ENCODE measurements at places on chromosomes 16 and 17.

DNA sequence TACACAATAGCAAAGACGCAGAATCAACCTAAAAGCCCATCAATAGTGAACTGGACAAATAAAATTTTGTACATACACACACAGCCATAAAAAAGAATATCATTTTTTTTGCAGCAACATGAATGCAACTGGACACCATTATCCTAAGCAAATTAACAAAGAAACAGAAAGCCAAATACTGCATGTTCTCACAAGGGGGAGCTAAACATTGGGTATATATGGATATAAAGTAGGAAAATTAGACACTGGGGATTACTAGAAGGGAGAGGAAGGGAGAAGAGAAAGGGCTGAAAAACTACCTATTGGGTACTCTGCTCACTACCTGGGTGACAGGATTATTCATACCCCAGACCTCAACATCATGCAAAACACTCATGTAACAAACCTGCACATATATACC is 28.2 kb downstream of the ADAMTS18 start:
- no peak for DNase-seq

- no peak for DNase-seq
Observed at GRCh38 chr16:11604783-11605563, 18.3 kb upstream of the LITAF start.

DNA sequence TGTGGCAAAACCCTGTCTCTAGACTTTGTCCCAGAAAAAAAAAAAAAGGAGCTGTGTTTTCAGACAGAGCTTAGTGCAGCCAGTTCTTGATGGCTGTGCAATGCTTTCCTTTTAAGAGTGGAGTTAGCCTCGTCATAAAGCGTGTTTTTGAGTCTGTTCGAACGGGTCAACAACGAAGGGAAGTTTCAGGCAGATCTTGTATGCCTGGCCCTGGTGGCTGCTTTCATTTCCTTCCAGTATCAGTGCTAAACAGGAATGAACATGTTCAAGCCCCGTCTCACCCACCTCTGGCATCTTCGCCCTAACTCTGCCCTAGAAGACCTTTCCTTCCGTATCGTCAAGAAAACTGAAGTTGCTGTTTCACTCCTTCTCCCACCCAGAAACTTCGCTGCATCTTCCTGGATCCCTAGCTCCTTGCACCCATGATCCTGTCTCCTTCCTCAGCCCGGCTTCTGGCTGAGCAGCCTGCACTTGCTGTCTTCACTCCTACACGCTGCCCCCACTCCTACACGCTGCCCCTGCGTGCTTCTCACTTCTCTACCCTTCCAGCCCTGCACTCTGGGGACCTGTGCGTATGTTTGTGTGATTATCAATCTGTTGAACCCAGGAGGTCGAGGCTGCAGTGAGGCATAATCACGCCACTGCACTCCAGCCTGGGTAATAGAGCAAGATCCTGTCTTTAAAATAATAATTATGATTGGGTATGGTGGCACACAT is 55.3 kb downstream of the USP10 start:
- DNase-seq = no peak

GRCh38 chr17:11244776-11245175 is 3.8 kb downstream of the SHISA6 start:
- DNase-seq = no peak

GRCh38 chr17:82400830-82401229 is 17.3 kb upstream of the HEXD start:
- peak; percentile 67 for DNase-seq

GRCh38 chr17:44115585-44116415 is 7.6 kb downstream of the HDAC5 start:
- DNase-seq = peak; percentile 53

GRCh38 chr16:48139517-48139916 is 16.3 kb downstream of the ABCC12 start:
- DNase-seq = no peak

DNA sequence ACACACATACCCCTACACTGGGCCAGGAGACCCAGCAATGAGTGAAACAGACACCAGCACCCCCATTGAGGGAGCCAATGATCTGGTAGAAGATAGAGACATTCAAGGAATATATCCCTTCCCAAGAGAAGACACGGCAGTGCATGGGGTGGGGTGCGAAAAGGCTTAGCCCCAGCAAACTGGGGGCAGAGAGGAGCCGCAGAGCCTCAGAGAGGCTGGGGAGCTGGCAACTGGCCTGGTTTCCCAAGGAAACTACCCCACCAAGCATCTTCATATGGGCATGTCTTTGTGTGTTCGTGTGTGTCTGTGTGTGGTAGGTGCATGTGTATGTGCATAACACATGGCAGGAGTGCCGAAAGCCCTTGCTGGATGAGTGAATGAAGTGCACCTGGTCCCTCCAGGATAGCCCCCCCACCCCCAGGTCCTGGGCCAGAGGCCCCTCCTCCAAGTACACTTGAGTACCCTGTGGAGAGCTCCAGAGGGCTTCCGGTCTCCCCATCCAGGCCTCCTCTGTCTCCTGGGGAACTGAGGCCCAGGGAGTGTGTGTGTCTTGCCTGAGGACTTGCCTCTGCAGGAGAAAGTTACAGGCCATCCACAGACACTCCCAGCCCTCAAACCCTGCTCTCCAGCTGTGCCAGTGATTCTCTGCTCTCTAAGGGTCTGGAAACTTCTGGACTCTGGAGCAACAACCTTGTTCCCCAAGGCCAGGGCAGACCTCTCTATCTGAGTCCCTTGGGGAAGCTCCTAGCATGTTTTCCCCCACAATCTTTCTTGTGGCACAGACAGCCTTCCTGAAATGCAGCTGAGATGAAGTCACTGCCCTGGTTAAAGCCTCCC is 15.9 kb downstream of the TBX2 start:
- DNase-seq = no peak

DNA sequence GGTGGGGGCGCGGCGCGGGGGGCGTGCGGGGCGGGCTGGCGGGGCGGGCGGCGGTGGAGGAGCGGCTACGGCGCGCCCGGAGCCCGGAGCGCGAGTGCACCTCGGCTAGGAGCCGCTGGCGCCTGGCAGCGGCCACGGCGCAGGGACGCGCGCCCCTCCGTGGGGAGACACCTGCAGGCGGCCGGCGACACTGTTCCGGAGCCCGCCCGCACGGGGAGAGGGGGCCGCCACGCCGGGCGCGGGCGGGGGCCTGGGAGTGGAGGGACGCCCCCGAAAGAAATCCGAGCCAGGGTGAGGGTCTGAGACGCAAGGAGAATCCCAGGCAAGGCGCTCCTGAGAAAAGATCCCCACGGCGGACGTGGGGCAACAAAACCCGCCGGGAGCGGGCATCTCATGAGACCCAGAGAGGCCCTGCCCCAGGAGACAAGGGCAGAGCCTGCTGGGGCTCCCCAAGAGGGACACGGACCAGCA is at the start of gene GSG1L:
Gene GSG1L (minus strand): TSS at position 124 of the 471 bp plus-strand sequence. CDS start 290 bp downstream, outside the sequence.
- DNase-seq = no peak

DNA sequence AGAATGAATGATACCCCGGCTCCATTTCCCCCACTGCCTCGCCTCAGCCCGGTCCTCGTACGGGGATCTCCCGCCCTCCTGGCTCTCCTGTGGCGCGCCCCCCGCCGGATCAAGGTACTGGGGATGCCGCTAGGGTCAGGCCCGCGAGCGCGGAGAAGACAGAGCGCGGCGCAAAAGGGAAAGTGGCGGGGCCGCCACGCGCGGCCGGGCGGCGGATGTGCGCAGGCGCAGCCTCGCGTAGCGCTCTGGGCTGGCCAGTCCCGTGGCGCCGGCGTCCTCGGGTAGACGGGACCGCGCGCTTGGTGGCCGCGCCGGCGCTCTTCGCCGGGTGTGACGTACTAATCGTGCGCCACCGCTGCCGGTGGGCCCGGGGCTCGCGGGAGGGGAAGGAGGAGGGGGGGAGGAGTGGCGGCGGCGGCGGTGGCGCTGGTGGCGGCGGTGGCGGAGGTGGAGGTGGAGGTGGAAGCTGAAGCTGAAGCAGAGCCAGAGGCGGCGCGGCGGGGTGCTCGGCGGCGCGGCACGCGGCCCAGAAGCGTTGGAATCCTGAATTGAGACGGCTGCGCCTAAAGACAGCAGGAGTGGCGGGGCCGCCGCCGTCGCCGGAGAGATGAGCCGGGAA is at the start of gene SENP3:
Gene SENP3 (plus strand): TSS at position 331 of the 619 bp plus-strand sequence. CDS start 1,158 bp downstream, outside the sequence.
- DNase-seq = peak; percentile 94

DNA sequence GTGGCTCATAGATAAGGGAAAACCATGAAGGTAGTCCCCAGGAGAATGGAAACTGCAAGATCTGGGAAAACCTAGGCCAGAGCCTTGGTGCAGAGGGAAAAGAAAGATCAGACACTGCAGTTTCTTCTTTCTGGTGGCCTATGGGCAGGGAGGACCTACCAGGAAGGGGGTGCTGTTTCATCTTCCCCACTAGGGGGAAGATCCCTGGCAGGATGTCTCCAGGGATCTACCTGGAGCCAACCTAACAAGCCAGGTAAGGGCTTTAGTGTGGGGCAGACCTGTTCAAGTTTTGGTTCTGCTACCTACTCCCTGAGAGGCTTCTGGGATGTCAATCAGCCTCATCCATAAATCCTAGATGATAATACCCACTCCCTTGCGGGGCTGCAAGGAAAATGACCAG is 21.4 kb downstream of the TOM1L2 start:
- no peak for DNase-seq

GRCh38 chr16:86452451-86452850 is 57.9 kb upstream of the FOXF1 start:
- no peak for DNase-seq

GRCh38 chr16:27721531-27722181 is 171.7 kb downstream of the KATNIP start:
- DNase-seq = no peak

GRCh38 chr17:20010099-20010863 is 1.1 kb downstream of the SPECC1 start:
- DNase-seq = no peak

GRCh38 chr16:1537763-1538289 is 4.4 kb downstream of the TMEM204 start:
- DNase-seq = peak; percentile 68

DNA sequence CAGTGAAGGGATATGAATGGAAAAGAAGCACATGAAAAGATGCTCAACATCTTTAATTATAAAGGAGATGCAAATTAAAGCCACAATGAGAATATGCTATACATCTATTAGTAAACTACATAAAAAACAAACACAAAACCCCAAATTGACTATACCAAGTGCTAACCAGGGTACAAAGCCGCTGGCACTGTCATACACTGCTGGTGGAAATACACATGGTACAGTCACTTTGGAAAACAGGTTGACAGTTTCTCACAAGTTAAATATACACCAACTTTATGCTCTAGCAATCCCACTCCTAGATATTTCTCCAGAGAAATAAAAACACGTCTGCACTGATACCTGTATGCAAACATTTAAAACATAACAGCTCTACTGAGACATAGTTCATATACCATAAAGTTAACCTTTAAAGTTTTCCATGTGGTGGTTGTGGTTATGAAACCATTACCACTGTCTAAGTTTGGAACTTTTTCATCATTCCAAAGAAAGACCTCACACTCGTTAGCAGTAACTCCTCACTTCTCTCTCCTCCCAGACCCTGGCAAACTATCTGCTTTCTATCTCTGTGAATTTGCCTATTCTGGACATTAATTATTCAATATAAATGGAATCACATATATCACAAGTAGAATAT is 42.7 kb downstream of the ADGRG5 start:
- DNase-seq = no peak

DNA sequence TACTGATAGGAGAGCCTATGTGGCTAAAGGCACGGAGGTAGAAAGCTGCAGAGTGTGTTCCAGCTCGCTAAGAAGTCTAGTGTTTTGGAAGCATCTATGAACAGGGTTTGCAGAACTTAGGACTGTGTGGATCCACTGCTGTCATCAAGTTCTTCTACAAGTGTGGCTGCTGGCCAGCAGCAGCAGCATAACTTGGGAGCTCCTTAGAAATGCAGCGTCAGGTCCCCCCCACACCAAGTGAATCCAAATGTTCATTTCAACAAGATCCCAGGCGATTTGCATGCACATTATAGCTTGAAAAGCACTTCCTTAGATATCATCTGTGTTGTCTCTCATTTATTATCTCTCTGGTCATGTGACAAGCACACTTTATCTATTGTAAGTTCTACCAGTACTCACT is 131.9 kb upstream of the SHISA6 start:
- DNase-seq = no peak

DNA sequence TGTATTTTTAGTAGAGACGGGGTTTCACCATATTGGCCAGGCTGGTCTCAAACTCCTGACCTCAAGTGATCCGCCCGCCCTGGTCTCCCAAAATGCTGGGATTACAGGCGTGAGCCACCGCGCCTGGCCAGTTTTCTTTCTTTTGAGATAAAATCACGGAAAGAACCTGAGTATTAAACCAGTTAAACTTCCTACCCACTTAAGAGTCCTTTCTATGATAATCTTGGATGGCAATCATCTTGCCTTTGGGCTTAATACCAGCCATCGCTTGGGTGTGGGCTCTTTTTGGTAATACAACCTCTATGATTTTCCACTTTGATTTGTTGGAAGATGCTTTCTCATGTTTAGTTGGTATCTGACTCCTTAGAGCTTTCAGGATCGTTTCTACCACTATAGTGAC is 24.0 kb downstream of the PITPNC1 start:
- no peak for DNase-seq

GRCh38 chr16:50688083-50688482 is 5.3 kb upstream of the NOD2 start:
- DNase-seq = no peak

DNA sequence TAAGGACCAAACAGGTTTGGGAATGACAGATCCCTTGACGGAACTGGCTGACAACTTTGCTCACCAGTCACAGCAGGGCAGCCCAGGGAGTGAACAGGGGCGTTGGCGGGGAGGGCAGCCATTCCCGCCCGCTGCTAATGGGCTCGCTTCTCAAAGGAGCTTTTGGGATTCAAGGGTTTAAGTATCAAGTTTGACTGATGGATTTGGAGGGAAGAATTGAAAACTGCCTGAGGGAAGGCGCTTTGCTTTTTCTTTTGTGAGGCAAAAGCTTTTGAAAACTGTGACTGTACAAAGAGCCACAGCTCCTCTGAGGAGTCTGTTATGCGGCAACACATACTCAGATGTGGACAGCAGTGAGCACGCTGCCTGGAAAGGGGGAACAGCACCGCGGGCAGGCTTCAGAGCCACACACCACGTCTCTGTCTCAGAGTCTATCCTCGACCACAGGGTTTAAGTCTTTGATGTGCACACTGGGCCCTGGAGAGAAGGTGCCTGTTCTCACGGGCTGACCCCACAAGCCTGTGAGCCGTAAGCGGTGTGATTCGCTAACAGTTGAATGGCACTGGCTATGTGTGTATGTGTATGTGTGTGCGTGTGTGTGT is 79.9 kb upstream of the HSBP1 start:
- DNase-seq = no peak

Data from activated T-cell treated with anti-CD3 and anti-CD28 coated beads, Interleukin-2, amount 50 U/mL, for 24 hours (primary cell).